Esophagus mucosa (tissue), 1 donor: ENCODE measurements at places on chromosomes 7 and 10.

GRCh38 chr10:43868952-43869351 is 220.3 kb upstream of the ZNF32 start:
- ATAC-seq: no peak

DNA sequence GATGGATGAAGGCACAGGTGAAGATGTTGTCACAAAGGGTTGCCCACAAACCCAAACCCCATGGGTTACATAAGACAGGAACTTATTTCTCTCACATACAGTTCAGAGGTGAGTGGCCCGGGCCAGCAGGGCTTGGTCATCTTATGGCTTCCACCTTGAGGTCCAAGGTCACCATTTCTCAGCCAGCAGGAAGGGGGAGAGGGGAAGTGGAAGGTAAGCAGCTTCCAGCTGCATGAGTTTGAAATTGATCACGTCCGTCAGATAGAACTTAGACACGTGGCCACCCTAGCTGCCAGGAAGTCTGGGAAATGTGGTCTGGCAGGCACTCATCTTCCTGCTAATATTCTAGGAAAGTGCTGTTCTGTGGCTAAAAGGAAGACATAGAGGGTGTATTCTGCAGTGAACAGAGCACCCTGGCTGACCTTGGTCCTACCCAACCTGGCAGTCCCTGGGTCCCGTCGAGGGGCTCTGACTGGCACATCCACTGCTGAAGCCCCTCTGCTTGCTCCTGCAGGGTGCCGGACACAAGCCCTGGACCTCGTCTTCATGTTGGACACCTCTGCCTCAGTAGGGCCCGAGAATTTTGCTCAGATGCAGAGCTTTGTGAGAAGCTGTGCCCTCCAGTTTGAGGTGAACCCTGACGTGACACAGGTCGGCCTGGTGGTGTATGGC is 49.5 kb downstream of the VWA2 start:
- ATAC-seq: no peak

GRCh38 chr10:35316218-35316967 is 19.9 kb upstream of the CCNY start:
- no peak for ATAC-seq

DNA sequence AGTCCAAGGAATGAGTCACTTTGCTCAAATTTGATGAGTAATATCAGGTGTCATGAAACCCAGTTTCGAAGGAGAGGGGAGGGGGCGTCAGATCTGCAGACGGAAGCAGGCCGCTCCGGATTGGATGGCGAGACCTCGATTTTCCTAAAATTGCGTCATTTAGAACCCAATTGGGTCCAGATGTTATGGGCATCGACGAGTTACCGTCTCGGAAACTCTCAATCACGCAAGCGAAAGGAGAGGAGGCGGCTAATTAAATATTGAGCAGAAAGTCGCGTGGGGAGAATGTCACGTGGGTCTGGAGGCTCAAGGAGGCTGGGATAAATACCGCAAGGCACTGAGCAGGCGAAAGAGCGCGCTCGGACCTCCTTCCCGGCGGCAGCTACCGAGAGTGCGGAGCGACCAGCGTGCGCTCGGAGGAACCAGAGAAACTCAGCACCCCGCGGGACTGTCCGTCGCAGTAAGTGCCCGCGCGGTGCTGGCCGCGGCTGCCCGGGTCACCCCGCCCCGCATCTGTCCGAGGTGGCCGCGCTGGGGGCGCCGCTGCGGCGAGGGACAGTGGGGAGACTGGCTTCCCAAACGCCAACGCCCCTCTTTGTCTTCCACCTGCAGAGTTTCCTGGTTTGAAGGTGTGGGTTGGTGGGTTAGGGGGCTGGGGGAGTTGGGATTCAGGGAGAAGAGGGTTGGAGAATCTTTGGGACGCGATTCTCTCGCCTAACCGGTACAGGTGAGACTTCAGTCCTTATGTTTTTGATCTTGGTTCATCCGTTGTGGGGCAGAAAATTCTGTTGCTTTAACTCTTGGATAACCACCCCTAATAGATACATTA is at the start of gene TAC1:
TSS of gene TAC1 (plus strand) at position 351 of the 829 bp plus-strand sequence. CDS start 527 bp downstream, outside the sequence.
- no peak for ATAC-seq

DNA sequence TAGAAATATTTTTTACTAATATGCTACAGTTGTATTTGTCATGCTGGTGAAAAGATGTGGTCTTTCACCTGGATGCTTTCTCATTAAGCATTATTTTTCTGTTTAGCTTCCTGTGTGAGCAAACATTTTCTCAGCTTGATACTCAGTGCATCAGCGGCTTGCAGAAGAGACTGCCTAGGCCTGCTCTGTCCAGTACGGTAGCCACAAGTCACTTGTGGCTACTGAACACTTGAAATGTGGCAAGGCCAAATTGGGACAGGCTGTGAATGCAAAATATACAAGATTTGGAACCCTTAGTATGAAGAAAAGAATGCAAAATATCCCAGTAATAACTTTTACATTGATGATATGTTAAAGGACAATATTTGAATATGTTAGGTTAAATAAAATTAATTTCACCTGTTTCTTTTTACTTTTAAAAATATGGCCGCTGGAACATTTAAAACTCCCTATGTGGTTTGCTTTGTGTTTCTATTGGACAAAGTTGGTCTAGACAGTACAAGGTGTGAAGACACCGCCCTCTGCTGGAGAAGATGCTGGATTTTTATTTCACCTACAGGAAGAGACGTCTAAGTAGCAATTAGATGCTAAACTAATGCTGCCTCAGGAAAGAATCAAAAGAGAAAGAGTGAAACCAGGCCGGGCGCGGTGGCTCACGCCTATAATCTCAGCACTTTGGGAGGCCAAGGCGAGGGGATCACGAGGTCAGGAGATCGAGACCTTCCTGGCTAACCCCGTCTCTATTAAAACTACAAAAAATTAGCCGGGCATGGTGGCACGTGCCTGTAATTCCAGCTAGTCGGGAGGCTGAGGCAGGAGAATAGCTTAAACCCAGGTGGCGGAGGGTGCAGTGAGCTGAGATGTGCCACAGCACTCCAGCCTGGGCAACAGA is 5.3 kb downstream of the SRGN start:
- ATAC-seq: peak; percentile 91

- ATAC-seq: no peak
Measured at GRCh38 chr10:122558452-122558851, 2.1 kb upstream of the DMBT1 start.

GRCh38 chr10:36534471-36535002 is 590.9 kb upstream of the ANKRD30A start:
- ATAC-seq: peak; percentile 85

- ATAC-seq: no peak
Measured at GRCh38 chr10:8050556-8051108, 3.9 kb upstream of the GATA3 start.

- ATAC-seq: no peak
Measured at GRCh38 chr10:84356928-84357327, 28.5 kb downstream of the CCSER2 start.

DNA sequence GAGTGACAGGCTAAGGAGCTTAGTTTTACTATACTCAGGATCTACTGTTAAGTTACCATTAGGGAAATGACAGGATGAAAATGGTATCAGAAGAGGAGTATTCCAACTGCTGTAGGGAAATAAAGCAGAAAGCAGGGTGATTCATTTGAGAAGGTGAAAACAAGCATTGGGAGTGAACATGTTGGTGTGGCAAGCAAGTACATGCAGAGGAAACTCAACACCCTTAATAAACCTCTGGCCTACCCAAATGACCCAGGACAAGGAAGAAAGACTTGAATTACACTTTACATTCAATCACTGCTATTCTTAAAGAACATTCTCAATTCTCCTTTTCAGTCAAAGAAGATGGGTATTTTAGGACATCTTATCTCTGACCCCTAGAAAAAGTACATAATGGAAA is 28.7 kb downstream of the ERLIN1 start:
- ATAC-seq: peak; percentile 88

GRCh38 chr7:78620920-78621319 is 822.3 kb downstream of the PHTF2 start:
- no peak for ATAC-seq

DNA sequence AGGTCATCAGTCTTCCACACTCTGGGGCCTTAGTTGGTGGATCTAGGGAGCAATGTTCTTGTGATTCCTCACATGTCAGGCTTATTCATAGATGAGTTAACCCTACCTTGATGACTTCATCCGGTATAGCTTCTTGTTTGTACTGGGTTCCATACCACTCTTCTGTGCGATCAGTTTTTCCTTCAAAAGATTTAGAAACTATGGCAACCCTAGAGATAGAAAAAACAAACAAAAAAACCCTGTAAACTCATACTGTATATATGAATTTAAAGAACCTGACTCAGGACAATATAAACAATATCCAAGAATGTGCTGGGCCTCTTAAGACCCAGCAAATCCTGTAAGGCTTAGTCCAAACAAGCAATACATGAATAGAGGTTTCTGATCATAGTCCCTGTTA is 83.5 kb downstream of the IDE start:
- ATAC-seq: peak; percentile 30

GRCh38 chr7:135774284-135774683 is 25.7 kb upstream of the FAM180A start:
- peak; percentile 98 for ATAC-seq

DNA sequence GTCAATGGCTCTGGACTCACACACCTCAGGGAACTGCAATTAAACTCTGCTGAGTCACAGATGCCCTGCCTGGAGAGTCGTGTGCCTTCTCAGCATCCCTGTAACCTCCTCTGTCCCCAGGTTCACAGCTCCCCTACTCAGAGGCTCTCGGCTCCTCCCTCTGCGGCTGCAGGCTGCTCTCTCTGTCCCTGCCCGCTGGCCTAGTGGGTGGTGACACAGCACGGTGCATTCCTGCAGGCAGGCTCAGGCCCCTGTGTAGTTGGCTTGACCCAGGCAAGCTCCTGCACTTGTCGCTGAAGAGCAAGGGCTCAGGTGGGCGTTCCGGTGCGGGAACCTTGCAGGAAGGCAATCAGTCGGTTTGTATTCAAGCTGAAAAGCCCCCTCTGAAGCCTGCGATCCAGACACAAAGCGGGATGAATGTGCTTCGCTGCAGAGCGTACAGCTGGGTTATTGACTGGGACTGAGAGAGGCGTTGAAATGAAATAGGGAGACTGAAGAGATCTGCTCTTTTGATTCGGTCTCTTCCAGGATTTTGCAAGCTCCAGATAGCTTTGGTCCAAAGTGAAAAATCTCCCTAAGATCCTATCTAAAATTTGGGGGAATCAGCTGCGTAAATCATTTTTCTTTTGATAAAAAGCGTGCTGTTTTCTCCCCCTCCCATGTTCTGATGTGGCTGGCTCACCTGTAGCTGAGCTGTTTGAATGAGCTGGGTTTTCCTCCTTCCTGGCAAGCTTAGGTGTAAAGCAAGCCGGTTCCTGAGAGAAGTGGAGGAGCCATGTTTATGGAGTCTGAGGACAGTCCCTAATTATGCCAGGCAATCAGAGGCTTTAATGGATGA is 208.7 kb upstream of the PHYHIPL start:
- ATAC-seq: peak; percentile 18

- peak; percentile 51 for ATAC-seq
Measured at GRCh38 chr7:12403287-12404181, at the start of gene VWDE. Gene VWDE, minus strand, starts transcription at chr7:12403865. Its CDS starts 149 bp downstream, at chr7:12403716.

- ATAC-seq: no peak
Measured at GRCh38 chr10:91799612-91799975, 1.4 kb downstream of the TNKS2 start.

GRCh38 chr10:103284170-103284569 is 7.2 kb downstream of the INA start:
- no peak for ATAC-seq

GRCh38 chr7:100057006-100057405 is 7.4 kb downstream of the ZSCAN21 start:
- no peak for ATAC-seq

- no peak for ATAC-seq
Measured at GRCh38 chr10:122954731-122955050, 664 bp upstream of the C10orf88 start.

GRCh38 chr7:92636018-92636560 is 45.9 kb upstream of the FAM133B start:
- no peak for ATAC-seq

GRCh38 chr10:33482486-33482885 is 148.0 kb upstream of the NRP1 start:
- ATAC-seq: no peak

- no peak for ATAC-seq
Measured at GRCh38 chr10:16883084-16883483, 65.9 kb upstream of the RSU1 start.

DNA sequence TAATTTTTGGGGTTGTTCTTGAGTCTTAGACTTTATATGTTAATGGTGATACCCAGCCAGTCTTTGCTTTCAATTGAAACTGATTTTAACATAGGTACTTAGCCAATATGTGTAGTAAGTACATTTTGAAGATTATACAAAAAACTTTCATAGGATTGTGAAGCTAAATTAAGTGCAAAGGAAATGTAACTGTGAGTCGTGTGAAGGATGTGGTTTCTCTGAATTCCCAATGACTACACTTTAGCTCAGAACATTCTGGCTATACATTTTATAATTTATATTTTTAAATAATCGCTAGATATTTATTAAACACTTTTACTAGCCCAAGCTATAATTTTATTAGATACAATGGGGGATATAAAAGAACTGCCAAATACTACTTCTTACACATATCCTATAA is 359.3 kb downstream of the PCLO start:
- no peak for ATAC-seq

DNA sequence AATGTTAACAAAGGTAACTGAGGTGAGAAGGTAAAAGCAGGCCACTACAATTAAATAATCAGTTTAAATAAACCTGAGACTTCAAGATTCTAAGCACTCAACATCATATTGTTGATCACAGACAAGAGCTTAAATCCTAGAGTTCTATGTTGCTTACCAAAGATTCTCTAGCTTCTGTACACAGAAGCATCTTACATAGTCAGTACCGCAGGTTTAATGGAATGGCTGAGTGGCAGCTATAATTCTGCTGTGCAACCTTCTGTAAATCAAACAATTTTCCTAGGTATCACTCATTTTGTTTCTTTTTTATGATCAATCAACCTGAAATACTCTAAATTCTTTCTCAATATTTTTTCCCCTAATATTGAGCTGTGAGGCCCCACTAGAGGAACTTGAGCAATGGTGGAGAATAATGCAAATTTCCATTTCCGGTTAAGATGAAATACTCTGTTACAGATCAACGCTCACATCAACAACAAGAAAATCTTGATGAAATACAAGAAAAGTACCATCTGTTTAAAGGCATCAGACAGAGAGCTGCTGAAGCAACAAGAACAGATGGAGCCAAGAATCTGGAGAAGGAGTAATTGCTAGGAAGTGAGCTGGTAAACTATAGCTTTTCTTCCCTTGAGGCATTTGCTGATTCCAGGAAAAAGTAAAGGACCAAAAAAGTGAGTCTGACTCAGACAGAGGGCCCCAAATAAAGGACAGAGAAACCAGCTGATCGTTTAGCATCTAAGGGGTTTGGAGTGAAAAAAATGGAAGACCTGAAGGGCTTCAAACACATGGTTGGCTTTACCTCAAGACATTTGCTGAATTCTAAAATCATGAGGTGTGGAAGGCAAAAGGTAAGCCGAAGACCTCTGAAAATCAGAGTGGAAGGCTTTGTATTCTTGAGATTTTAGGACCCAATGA is 22.6 kb downstream of the PNPLA8 start:
- ATAC-seq: peak; percentile 17

DNA sequence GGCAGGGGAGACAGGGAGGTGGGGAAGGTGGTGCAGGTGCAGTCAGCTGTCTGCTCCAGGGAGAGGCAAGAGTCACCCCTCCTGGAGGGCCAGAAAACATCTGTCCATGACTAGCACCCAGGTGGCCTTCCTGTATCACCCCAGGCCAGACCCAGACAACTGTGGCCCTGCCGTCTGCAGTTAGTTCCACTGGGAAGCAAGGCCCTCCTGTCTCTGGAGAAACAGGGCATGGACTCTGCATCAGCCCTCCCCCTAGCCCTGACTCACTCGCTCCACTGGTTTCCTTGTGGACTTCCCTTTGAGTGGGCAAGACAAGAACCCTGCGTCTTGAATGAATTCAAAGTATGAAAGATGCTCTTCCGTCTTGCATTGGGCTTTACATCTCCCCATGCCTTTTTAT is 12.6 kb downstream of the TBATA start:
- no peak for ATAC-seq
